ENCODE measurements at places on chromosomes 6 and 20.
A peak's percentile ranks its signal among the peaks of the same experiment; 100 is the strongest.

- no peak for DNase-seq
These were observed 31.8 kb downstream of the L3MBTL3 start for GRCh38 chr6:130050230-130050629.

- no peak for DNase-seq
These were observed 35.2 kb downstream of the SAMD3 start for GRCh38 chr6:130187335-130188206.

DNA sequence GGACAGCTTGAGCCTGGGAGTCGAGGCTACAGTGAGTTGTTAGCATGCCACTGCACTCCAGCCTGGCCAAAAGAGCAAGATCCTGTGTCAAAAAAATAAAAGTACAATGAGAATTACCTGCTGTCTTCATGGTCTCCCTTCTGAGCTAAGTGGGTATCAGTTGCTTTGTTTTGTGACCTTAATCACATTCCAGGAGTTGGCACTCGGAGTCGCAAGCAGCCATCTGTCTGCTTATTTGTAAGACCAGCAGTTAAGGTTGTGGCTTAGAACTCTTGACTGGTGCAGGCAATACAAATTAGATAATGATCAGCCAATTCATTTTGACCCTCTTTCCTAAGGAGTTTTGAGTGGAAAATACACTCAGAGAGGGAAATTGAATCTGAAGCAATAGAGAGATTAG is 114.0 kb downstream of the MYO6 start:
- no peak for DNase-seq

GRCh38 chr6:82842721-82843120 is 222.9 kb downstream of the UBE3D start:
- DNase-seq: no peak

DNA sequence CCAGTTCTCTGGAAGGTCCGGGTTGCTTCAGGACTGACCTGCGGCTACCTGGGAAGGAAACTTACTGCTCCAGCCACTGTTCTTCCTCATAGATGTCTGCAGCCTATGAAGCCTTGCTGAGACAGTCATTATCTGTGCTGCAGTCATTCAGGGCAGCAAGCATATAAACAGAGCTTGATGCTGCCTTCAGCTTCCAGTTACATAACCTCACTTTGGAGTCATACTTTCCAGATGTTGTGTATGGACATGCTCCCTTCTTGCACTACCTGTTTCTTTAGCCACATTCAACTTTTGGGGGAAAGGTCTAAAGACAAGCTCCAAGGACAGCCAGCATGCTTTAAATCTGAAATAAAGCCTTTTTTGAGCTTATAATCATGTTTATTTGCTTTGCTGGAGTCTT is 98.1 kb downstream of the SLC24A3 start:
- DNase-seq: no peak

GRCh38 chr20:44418069-44418905 is 57.4 kb upstream of the TTPAL start:
- DNase-seq: no peak

- DNase-seq: no peak
These were observed 553.0 kb downstream of the CD109 start for GRCh38 chr6:74248966-74249365.

DNA sequence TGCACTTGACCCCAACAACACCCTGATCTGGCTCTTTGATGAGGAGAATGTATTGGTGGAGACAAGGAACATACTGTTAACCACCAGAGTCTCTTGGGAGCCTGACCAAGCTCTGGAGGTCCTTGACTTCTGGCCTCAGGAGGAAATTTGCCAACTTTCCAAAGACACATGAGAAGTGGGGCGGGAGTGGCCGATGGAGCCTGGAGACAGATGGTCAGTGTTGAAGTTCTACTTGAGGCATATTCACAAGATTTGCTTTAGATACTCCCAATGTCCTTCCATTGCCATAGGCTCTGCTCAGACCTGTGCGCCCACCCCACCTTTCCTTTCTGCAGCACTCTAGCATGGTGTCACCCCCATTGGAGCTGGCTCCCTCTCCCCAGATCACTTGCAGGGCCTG is 241.0 kb downstream of the SLC24A3 start:
- DNase-seq: no peak

- DNase-seq: no peak
These were observed 35.4 kb downstream of the FYN start for GRCh38 chr6:111837641-111838500.

GRCh38 chr6:31009731-31010130 is 543 bp upstream of the MUC22 start:
- DNase-seq: no peak

DNA sequence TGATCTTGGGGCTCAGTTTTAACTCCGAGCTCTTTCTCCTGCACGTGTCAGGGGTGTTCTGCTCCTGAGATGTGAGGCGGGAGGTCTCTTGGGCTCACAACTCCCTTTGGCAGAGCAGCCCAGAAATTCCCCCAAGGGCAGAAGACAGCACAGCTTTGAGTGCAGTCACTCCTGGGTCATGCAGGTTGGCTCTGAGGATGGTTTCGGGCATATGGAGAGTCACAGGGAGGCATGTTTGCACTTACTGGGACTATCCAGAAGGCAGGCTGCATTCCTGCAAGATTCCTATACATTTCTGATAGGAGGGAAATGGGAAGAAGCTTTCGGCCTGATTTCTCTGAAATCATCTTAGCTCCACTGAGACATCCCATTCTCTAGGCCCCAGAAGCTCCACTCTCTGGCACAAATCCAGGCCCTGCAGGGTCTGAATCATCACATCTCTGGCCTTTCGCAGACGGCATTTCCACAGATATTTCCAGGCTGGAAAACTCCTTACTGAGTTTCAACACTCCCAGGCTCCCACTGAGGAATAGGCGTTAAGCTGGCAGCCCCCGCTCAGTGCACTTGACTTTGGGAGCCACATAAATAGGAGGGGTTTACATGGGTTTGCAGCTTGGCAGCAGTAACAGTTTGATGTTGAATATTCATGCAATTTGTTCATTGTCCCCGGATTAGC is 39.7 kb downstream of the AGPAT4 start:
- DNase-seq: no peak

DNA sequence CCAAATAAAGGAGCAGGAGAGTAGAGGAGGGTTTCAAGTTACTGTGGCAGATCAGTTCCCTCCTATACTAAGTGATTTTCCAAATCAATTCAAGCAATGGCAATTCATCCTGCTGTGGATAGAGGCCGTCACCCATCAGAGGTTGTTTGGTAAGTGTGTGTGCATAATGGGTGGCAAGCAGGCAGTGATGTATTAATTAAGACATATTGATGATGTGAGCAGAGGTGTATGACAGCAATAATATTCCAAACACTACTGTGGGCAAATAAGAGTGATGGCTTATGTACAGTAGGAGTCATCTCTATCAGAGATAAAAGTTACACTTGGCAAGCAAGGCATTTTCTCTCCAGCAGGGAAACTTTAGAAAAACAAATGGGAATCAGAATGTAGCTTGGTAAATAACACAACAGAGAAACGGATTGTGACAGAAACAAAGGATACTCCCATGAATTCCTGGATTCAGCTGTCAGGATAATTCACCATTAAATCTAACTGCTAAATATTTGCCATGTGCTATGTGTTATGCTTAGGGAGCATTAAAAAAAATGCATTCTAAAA is 196.3 kb downstream of the KHDC1L start:
- no peak for DNase-seq

GRCh38 chr6:53035549-53036213 is 29.5 kb upstream of the FBXO9 start:
- no peak for DNase-seq

GRCh38 chr6:148986608-148987007 is 239.8 kb downstream of the UST start:
- no peak for DNase-seq

DNA sequence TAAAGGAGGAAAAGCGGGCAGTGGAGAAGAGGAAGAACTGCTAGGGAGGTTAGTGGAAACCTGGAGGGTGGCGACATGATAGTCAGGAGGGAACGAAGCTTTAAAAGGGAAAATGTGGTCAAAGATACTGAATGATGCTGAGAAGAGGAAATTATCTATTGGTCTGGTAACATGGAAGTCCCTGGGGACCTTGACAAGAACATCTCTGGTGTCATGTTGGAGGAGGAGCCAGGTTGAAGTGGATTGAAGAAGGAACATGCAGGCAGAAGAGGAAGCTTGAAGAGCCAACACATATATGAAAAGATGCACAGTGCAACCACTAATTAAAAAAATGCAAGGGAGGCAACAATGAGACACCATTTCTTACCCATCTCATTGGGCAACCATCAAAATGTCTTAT is 251.9 kb upstream of the RNF24 start:
- no peak for DNase-seq

- no peak for DNase-seq
These were observed 11.0 kb upstream of the SYNDIG1 start for GRCh38 chr20:24458436-24458835.

GRCh38 chr6:1777921-1778685 is 168.4 kb downstream of the FOXC1 start:
- no peak for DNase-seq

DNA sequence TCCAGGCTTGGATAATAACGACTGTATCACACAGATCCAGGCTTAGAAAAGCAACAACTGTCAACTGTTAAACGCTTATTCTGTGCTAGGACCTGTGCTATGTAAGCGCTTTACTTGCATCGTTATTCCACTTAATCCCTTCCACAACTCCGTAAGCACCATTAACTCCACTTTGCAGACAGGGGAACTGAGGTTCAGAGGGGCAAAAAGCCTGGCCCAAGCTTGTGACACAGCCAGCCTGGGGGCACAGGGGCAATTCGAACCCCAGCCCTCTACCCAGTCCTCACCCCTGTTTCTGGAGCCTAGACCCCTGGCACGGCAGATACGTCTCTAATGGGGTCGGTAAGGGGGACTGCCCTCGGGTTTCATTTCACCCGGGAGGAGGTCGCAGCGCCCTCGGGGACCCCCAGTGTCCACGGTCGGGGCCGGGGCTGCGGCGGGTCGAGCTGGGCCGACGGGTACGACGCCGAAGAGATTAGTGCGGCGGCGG is 411 bp downstream of the DSN1 start:
- no peak for DNase-seq

DNA sequence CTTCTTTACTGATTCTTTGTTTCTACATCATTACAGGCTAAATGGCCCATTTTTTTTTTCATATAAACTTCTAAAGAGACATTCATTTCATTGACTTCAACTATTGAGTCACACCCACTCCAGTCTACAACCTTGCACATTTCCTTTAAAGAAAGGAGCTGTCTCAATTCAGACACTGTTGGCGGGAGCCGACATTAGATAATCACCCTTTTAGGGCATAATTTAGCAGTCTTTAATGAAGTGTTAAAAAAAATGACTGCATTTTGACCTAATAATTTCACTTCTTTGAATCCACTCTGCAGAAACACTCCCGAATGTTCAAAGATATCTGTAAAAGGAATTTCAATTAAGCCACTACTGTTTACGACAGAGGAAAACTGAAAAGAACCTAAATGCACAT is 1.5 kb downstream of the EPM2A start:
- DNase-seq: no peak

DNA sequence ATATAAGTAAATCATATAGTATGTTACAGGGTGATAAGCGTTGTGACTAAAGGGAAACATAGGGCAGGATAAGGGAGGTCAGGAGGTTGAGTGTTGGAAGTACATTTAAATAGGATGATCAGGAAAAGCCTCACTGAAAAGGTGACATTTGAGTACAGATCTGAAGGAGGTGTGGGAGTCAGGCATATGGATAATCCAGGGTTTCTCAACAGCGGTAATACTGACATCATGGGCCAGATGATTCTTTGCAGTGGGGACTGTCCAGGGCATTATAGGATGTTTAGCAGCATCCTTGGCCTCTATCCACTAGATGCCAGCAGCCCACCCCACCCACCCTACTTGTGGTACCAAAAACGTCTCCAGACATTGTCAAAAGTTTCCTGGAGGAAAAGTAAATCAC is 292.6 kb upstream of the PREP start:
- no peak for DNase-seq

- no peak for DNase-seq
These were observed 597.0 kb downstream of the EYS start for GRCh38 chr6:65110031-65110430.

GRCh38 chr20:59463541-59463940 is 140.8 kb upstream of the PHACTR3 start:
- no peak for DNase-seq

DNA sequence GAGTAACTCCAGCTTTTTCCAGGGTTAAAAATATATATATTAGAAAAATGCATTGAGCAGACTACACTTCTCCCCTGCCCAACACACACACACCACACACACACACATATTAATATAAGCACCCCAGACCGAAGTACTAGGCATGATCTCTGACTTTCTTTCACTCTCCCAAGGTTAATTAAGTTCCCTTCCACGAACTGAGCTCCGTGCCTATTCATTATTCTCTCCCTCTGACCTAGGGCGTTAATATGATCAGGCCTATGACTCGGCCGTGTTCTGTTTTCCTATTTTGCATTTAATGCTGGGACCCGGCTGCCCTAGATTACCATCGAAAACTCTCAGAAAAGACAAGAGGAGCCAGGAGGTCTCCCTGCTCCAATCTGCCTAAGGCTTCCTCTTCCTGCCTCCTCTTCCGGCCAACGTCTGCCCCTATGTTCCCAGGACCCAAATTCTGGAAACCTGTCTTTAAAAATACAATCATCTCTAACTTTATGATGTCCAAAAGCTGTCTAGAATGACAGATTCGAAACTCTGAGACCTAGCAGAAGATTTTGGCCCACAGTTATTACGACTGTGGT is 6.1 kb upstream of the POU3F2 start:
- no peak for DNase-seq

DNA sequence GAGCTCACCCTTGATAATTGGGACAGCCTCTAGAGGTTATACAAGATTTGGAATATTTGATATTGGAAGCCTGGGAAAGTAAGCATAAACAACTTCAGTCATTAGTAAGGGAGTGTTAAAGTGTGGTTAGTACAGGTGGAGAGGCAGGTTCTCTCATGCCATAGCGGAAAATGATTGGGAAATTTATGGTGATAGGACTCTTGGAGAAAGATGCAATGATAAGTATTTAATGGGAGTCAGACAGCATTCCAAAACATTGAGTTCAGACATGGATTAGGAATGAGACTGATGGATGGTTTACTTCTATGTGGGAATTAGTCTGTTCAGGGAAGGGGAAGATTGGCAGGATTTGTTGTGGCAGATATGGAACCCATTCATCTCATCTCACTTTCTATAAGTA is 152.7 kb downstream of the MCHR2 start:
- DNase-seq: no peak

DNA sequence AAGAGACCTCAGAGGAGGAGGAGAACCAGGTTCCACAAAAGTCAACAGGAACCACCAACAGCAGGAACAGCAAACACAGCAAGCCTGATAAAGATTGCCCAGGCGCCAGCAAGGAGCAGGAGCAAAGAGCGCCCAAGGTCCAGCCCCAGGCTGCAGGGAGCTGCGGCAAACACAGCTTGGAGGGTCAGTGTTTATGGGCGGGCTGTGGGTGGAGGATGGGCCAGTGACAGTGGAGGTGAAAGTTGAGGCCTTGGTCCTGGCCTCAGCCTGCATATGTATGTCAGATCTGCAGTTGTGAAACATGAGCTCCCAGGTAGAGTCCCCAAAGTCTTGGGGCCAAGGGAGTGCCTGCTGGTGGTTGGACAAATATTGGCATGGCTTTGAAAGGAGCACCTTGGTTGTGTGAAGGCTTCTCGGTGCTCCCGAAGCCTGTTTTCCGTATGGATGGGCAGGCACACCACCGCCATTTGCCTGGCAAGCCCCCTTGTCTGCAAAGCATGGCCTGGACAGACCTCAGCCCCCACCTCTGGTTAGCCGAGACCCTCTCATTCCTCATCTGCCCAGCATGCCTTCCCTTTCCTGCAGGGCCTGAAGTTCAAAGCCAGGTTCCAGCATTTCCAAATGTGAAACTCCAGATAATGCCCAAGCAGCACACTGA is 2.0 kb upstream of the CAPN11 start:
- peak; percentile 34 for DNase-seq

Data from prostate gland (tissue), 2 donors.